CD4-positive, alpha-beta T cell treated with Interleukin-6 for 4 hours (primary cell): ENCODE measurements at places on chromosomes 1 and 21.

DNA sequence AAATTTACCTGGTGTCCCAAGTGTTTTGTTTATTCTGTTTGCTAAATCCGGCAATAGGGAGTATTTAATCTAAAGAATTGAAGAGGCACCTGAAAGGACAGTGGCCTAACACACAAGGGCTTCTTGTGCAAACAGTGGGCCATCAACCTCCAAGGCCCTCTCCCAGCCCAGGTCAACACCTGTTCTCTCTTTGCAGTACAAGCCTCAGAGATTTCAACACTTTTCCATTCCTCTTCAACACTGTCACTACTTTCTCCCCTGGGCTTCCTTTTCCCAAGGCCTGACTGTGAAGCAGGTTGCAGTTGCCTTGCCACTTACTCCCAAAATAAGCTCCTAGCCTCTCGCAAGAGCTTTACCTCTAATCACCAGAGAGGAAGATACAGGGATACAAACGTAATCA is 3.2 kb upstream of the SNAPIN start:
- no peak for DNase-seq

DNA sequence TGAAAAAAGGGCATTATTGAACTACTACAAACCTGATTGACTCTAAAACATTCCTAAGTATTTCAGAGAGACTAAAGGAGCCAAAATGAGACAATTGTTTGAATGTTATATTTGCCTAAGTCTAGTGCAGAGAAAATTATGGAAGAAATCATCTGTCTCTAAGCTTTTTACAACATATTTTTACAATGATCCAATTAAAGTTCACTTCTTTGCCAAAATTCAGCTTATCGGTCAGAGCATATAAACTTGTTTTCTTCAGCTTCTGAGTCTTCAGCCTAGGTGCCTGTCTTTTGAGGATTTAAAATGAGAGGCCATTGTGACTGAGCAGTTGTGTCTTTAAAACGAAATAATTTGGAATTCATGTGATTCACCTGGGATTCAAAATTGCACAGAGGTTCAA is 181.2 kb upstream of the SGIP1 start:
- no peak for DNase-seq

DNA sequence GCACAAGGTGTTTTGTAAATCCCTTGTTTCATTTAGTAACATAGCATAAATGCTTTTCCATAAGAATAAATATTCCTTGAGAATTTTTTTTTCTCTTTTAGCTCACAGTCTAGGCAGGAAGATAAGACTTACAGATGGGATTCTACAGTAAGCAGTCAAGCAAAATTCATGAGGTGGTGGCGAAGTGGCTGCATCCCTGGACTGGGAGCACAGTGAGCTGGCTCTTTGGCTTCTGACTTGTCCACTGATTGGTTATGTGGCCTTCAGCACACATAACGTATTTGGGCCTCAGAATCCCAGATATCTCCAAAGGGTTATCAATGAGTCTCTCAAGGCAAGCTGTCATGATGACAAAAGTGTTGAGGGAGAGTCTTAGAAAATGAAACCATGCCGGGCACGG is 99.8 kb downstream of the EBNA1BP2 start:
- DNase-seq = no peak

DNA sequence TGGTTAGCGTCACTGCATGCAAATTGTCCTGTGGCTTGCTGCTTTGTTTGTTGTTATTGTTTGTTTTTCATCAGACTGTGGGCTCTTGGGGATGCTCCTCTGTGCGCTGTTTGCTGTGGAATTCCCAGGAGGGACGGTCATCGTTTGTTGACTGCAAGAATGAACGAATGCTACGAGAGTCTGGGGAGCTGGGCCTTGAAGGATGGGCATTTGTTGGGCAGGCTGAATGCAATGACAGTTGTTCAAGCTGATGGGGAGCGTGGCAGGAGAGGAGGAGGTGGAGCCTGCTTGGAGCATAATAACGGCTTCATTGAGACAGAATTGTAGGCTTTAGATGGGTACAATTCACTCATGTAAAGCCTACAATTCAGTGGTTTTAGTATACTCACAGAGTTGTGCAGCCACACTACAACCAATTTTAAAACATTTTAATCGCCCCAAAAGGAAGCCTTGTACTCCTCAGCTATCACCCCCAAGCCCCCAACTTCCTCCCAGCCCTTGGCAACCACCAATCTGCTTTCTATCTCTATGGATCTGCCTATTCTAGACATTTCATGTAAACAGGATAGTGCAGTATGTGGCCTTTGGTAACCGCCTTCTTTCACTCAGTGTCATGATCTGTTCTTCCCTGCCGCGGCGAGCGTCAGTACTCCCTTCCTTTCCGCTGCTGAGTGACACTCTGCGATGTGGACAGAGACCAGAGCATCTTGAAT is 190.2 kb downstream of the CAMTA1 start:
- DNase-seq = no peak
